Activated CD4-positive, CD25-positive, alpha-beta regulatory T cell treated with anti-CD3 and anti-CD28 coated beads, Interleukin-2, amount 50 U/mL, for 16 hours (primary cell): ENCODE measurements at places on chromosomes 6 and 20.

- no peak for DNase-seq
Measured at GRCh38 chr6:109393886-109394281, 11.6 kb upstream of the CD164 start.

DNA sequence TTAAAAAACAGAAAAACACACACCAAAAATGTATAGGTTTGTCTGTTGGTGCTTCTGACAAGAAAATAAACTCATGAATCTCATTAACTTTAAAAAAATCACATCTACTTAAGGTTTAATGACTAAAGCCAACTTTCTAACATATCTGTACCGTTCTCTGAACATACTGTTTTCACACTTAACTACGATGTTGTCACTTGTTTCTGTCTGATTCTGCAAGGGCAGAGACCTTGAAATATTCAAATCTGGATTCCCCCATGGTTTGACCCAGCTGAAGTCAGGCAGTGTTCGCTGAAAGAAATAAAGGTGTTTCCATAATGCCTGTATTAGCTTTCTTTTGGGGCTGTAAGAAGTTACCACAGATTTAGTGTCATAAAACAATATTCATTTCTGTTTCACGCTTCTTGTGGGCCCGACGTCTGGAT lies 2.7 kb upstream of the ASXL1 start:
- DNase-seq = no peak

- no peak for DNase-seq
Measured at GRCh38 chr6:17214106-17214505, 67.1 kb upstream of the RBM24 start.

DNA sequence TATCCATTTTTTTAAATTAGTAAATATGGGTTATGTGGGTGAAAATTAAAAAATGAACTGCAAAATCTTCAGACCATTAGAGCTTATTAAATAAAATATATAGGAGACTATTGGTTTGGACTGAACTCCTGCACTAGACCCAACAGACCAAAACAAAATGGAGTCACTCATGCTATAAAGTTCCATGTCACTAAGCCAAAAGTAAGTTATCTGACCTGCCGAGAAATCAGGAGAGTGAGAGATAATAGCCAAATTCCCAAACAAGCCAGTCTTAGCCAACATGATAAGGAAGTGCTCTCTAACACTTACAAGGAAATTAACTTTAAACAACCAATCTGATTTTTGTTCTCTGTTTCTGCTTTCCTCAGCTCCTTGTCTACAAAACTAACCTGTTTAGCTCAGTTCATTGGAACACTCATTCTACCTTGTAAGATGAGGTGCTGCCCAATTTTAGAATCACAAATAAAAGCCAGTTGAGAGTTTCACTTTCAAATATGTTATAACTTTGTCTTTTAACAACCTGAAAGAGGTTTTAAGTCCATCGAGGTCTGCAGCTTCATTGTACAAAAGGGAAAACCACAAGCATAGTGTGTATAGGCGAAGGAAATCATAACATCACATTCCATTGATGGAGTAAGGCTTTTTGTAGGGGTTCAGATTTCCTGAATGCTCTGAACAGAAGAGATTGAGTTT lies 220.5 kb downstream of the TENT5A start:
- no peak for DNase-seq

DNA sequence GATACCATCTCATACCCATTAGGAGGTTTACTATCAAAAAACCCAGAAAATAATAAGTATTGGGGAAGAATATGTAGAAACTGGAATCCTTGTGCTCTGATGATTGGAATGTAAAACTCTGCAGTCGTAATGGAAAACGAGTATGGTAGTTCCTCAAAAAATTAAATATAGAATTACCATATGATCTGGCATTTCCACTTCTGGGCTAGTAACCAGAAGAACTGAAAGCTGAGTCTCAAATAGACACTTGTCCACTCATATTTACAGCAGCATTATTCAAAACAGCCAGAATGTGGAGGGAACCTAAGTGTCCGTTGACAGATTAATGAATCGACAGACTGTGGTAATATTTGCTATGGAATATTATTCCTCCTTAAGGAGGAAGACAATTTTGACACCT lies 44.3 kb downstream of the FOXC1 start:
- DNase-seq = no peak

- DNase-seq = no peak
Measured at GRCh38 chr20:2131366-2131765, 29.7 kb downstream of the STK35 start.

GRCh38 chr20:40970218-40970617 lies 58.4 kb upstream of the TOP1 start:
- DNase-seq = no peak

- DNase-seq = no peak
Measured at GRCh38 chr6:4644996-4645395, 131.2 kb upstream of the CDYL start.

DNA sequence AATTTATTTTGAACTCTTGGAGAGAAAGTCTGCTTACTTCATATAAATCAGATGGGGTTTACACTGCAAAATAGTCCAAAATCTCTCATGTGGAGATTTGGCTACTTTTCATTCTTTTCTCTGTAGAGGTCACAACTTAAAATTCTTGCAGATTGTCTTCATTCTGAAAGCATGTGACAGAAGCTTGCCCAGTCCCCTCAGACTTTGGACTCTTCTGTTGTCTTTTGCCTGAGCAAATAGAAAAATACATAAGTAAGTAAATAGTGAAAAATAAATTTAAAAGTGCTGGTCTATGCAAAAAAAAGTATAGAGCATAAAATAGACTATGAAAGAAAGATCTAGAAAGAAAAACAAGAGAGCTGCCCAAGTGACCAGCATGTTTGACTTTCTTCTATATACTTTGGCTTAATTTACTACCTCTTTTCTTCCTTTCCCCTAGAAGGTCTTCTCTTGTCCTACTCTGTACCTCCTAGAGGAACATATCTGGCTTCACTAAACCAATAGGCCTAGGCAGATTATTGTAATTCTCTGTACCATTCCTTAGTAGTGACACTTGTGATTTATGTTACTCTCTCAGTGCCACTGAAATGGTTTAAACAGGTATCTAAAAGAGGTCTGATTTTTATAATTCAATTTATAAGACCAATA lies 260.9 kb downstream of the TENT5A start:
- DNase-seq = no peak

DNA sequence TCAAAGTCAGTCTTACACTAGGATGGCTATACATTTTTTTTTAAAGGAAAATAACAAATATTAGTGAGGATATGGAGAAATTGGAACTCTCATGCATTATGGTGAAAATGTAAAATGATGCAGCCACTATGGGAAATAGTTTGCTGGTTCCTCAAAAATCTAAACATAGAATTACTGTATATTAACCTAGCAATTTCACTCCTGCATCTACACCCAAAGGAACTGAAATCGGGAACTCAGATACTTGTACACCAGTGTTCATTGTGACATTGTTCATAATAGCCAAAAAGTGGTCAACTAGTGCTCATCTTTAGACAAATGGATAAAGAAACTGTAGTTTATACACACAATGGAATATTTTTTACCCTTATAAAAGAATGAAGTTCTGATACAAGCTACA lies 110.7 kb downstream of the UTRN start:
- no peak for DNase-seq

GRCh38 chr6:42547407-42548329 lies 16.2 kb upstream of the UBR2 start:
- DNase-seq = peak; percentile 76

GRCh38 chr20:51423290-51423667 lies 119.2 kb downstream of the NFATC2 start:
- no peak for DNase-seq

DNA sequence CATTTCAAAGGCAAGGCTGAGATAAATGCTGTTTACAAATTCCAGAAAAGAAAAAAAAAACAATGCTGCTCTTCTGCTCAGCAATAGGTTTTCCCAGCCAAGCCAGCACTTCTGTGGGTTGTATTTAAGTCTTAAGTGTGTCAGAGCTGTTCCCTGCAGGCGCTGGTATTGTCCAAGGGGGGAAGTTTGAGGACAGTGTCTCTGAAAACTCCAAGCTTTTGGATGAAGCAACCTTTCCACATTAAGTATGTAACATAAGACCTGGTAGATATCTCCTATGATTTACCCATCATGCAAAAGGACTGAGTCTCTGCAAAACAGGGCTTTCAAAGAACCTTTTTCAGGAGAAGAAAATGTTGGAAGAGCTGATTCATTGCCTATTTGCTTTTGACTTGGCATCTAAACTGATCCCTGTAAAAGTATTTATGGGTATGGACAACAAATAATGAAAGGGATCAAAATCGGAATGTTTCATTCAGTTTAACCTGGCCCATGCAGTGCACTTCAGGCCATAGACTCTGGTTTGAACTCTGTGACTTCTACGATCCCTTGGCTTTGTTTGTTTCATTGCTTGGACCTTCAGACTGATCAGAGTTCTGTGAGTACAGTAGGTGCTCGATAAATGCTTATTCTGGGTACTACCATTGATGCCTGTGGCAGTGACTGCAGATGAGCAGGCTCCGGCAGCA lies 16.1 kb upstream of the PLG start:
- no peak for DNase-seq

DNA sequence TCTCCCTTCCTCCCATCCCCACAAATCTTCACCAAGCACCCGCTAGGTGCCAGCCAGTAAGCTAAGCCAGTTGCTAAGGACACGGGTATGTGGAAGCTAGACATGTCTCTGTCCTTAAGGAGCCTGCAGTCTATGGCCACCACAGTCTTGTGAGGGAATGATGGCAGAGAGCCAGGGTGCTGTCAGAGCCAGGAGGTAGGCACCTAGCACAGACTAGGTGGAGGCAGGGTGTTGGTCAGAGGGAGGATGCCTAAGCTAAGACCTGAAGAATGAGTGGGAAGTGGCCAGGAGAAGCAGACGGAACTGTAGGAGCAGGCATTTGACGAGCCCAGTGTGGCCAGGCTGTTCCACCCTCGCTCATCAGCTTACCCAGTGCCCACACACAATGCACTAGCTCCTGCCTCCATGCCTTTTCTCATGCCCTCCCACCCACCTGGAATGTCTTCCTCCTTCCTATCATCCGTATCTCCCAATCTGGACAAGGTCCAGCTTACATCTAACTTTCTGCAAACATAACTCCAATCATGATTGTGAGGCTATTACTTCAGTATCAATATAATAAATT lies 125.6 kb downstream of the FOXC1 start:
- DNase-seq = no peak

DNA sequence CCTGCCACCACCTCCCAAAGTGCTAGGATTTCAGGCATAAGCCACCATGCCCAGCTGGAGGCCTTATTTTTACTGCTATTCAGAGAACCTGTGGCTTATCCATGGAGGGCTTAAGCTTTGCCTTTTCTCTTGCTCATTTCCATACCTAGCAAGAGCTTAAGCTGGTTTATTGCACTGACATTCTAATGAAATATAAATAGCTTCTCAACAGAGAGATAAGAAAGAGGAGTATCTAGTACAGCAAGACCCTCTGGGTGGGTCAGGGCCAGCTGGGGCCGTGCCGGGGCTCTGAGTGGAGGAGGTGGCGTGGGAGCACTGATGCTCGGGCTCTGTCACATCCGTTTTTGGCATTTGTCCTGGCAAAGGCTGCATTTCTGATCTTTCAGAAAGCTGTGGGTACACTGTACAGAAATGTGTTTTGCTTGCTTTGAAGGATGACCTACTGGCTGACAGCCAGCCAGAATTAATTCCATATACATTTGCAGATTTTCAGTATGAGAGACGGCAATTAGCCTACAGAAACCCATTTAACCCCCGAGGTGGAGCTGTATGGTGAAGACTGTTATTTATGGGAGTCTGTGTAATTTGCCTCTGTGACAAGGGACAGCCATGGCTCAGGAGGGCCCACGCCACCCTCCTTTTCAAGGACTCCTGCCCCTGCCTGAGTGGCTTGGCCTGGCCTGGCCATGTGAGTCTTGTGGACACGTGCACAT lies 181.6 kb upstream of the AKAP12 start:
- DNase-seq = no peak

DNA sequence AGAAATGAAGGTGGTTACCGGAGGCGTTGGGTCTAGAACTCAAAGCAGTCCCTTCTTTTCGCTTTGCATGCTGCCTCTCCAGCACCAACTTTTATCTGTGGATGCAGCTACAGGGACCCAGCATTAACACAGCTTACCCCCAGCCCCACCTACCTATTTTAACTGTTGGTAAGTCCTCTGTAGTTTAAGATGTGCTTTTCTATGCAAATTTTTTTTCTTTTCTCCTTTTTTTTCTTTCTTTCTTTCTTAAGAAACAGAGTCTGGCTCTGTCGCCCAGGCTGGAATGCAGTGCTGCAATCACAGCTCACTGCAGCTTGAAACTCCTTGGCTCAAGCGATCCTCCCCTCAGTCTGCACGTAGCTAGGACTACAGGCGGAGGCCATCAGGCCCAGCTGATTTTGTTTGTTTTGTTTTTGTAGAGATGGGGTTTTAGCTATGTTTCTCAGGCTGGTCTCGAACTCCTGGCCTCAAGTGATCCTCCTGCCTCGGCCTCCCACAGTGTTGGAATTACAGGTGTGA lies 6.5 kb upstream of the USP45 start:
- DNase-seq = no peak

DNA sequence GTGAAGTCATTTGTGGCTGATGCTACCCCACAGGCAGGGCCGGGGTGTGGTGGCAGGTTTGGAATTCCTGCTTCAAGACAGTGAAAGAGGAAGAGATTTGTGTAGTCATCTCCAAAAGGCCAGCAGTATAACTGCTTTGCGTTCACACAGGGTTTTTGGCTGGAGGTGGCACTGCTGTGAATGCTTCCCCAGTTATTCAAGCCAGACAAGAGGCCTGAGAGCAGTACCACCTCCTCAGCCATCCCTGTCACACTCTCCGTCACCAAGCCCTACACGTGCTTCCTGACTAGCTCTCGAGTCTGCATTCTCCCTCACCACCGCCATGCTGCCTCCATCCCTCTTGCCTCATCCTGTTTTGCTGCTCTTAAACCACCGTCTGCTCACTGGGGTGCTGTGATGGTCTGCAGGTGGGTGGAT lies 23.9 kb downstream of the ARMC2 start:
- DNase-seq = no peak
